Right forelimb (tissue), 1 donor: ENCODE measurements at places on chromosomes 7 and 10.
A peak's percentile ranks its signal among the peaks of the same experiment; 100 is the strongest.

GRCh38 chr7:113122744-113123143, 4.4 kb upstream of the SMIM30 start:
- no peak for DNase-seq

DNA sequence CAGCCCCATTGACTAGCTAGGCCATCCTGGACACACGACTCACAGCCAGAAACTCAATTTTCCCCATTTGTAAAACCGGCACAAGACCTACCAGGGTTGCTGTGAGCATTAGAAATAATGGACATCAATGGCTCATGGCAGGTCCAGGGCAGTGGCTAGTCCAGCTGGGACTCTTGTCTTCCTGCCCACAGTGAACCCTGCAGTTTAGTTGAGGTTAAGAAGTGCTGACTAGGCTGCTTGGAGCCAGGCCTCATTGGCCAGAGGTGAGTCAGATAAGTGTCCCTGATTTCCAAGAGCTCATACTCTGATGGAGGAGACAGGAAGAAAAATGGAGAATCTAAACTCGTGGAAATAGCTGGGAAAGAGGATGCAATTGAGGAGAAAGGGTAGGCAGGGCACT, 123.4 kb upstream of the ZNF92 start:
- DNase-seq: no peak

DNA sequence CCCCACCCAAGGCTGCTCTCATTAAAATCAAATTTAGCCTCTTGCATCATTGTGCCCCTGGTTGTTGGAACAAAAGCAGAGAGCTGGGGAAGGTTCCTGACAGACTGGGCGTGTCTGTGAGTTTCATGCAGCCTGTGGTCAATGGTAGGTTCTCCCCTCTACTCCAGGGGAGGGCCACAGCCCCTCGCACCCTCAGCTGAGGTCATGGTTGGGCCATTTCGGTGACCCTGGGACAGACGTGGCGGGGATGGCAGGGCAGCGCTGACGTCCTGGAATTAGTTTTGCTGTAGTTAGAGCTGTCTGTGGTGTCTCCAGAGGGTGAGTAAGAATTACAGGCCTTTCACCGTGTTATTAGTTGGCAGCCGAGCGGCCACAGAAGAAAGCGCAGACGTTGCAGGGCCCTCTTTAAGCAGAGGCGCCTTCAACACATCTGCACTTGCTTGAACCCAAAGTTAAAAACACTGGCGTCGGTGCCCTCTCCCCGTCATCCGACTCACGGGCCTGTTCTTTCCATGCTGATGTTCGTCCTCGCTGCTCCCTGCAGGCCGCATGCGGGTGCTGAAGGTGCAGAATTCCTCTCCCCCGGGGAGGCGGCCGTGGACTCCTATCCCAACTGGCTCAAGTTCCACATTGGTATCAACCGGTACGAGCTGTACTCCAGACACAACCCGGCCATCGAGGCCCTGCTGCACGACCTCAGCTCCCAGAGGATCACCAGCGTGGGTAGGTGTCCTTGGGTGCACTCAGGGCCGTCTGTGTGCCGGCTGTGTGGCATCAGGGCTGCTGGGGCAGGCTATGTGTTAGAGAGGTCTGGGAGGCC, 2.8 kb downstream of the FAM20C start:
- DNase-seq: no peak

DNA sequence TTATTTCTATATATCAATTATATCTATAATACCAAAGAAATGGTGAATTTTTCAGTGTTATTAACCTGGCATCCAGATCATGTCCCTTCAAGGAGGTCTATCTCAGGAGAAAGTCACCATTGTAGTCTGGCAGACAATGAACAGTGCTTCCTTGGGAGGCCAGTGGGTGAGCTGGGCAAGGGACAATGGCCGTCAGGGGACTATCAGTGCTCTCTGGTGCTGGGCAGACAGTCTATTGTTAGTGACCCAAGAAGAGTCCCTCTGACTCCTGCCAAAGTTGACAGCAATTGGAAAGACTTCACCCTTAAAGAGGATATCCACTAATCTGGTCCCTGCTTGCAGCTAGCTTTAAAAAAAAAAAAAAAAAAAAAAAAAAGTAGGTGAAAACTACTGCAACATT, 7.1 kb downstream of the JAZF1 start:
- no peak for DNase-seq

DNA sequence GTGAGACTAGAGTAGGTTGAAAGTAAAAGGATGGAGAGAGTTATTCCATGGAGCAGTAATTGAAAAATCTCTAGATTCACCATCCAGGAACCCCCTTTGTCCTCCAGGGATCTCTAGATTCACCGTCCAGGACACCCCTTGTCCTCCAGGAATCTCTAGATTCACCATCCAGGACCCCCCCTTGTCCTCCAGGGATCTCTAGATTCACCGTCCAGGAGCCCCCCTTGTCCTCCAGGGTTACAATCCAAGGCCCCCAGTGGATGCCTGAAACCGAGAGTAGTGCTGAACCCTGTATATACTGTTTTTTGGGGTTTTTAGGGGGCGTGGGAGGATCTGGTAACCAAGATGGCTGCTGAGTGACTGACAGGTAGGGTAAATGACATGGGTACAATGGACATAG, 38.3 kb upstream of the PPP2R2D start:
- DNase-seq: no peak

GRCh38 chr7:13920053-13920697, 69.3 kb downstream of the ETV1 start:
- DNase-seq: peak; percentile 85

GRCh38 chr7:12783421-12784095, 96.1 kb downstream of the ARL4A start:
- DNase-seq: no peak

- peak; percentile 53 for DNase-seq
These were observed 470.0 kb downstream of the SUGCT start for GRCh38 chr7:40604601-40605438.

- no peak for DNase-seq
These were observed 7.8 kb downstream of the ELMO1 start for GRCh38 chr7:37440738-37441385.

- DNase-seq: peak; percentile 55
These were observed 62.6 kb downstream of the ADK start for GRCh38 chr10:74213571-74214162.

DNA sequence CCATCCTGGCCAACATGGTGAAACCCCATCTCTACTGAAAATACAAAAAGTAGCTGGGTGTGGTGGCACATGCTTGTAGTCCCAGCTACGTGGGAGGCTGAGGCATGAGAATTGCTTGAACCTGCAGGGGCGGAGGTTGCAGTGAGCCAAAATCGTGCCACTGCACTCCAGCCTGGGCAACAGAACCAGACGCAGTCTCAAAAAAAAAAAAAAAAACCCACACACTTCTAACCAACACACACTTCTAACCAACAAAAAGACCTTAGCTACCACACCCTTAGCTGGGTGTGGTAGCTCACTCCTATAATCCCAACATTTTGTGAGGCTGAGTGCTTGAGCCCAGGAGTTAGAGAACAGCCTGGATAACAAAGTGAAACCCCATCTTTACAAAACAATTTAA, 33.9 kb upstream of the SPOCK2 start:
- no peak for DNase-seq

- no peak for DNase-seq
These were observed 54.0 kb downstream of the BRI3 start for GRCh38 chr7:98335411-98335977.

DNA sequence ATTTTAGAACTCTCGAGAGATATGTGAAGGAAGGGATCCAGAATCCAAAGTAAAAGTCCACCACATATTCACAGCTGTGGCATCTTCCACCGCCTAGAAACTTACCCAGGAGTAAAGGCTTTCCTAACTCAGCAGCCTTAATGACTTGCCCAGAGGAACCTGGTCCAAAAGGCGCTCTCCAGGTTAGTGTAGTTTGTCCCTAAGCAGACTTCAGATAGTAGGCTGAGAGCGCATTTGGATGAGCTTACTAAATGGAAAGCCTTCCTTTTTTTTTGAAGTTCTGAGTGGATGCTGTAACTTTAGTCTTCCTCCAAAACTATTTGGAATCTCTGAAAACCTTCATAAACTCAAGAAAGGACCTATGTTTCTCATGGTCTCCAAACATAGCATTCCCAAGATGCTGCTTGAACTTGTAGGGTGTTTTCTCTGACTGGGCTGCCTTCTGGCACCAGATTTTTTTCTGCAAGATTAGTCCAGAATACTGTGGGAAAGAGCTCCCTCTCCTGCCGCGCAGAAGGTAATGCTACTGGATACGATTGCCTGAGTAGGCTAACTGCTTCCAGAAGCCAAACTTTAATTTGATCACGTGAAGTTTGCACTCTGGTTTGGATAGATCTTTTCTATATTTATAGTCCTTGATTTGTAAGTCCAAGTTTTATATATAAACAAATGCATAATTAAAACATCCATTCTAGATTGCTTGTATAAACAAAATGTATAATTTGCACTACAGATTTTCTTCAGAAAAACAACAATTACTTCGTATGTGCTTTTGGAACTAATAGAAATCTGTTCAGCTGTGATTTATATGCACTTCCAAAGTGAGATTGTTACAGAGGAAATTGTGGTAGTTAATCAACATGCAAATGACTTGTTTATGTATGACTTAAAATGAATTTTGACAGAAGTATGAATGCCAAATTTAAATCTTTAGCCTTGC, 19.6 kb upstream of the GPR37 start:
- DNase-seq: peak; percentile 57

DNA sequence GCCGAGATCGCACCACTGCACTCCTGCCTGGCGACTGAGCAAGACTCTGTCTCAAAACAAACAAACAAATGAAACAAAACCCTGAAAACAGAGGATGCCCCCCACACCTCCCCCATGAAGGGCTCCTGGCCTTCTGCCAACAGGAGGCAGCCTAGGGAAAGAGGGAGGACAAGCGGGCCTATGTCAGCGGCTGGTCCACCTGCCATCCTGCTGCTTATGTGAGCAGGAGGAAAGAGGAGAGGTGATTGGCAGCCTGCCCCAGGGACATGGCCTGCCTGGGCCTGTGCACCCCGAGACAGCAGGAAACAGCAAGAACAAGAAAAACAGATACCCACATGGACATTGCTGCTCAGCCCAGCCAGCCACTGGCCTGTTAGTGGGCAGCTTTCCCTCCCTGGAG, 9.1 kb upstream of the ZNF316 start:
- DNase-seq: no peak

DNA sequence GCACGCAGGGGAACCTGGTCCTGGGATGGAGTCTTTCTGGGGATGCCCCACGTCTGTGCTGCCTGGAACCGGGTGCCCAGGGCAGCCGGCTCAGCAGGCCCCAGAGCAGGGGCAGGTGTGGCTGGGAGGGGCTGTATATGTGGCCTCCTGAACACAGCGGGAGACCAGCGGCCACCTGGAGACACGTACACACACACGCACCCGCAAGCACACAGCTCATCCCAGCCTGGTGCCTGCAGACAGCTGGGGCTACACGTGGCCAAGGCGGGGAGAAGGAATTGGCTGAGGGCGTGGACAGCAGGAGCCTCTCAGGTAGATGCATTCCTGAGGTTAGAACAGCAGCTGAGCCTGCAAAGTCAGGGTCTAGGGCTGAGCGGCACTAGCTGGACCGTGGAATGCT, 14.0 kb downstream of the ADAM8 start:
- no peak for DNase-seq

- DNase-seq: no peak
These were observed 4.3 kb upstream of the CALU start for GRCh38 chr7:128734890-128735289.

GRCh38 chr10:21272643-21273399, 252.7 kb downstream of the SKIDA1 start:
- no peak for DNase-seq

DNA sequence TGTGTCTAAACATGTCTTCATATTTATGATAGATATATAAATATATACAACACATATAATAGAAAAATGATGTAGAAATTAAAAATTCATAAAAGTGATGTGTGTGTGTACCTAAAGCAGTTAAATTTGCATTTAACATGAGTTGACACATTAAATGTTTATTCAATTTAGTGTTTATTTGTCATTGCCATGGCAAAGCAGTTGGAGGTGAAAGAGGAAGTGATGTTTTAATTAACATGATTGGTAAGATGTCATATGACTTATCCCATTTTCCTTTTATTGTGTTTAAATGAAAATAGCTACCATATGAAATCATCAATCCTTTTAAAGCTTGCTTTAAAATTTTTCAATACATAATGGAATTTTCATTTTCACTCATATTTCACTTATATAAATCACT, 452.6 kb downstream of the SUGCT start:
- DNase-seq: no peak

DNA sequence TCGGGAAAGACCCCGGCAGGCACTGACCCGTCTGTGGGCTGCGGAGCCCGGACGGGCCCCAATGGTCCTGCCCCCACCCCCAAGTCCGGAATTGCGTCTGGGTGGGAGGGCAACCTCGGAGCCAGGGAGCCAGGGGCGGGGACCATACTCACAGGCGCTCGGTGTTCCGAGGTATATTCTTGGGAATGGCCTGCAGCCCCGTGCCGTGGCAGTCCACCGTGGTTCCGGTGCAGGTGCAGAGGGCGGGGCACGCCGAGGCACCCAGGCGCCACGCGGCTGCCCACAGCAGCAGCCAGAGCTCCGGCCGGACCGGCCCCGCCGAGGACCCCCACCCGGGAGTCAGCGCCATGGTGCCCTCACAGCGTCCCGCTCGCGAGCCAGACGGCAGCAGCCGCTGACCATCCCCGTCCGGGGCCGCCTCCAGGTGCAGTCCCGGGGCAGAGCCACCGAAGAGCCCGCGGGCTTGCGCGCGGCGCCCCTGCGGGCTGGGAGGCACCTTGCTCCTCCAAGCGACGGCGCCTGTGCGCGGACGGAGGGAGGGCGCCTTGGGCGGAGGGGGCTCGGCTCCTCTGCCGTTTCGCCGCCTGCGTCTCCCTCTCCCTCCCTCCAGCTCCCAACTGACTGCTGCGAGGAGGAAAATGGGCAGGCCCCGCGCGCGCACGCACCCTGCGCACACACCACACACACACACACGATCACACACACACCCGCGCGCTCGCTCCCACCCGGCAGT, at the start of gene SLIT1:
Gene SLIT1, minus strand, starts transcription at position 634 of the 733 bp plus-strand sequence. Its CDS starts 285 bp downstream, at position 349.
- no peak for DNase-seq

GRCh38 chr10:46096446-46096845, 50.4 kb upstream of the MSMB start:
- DNase-seq: no peak

- no peak for DNase-seq
These were observed 100.2 kb upstream of the PRSS58 start for GRCh38 chr7:142357953-142358520.

DNA sequence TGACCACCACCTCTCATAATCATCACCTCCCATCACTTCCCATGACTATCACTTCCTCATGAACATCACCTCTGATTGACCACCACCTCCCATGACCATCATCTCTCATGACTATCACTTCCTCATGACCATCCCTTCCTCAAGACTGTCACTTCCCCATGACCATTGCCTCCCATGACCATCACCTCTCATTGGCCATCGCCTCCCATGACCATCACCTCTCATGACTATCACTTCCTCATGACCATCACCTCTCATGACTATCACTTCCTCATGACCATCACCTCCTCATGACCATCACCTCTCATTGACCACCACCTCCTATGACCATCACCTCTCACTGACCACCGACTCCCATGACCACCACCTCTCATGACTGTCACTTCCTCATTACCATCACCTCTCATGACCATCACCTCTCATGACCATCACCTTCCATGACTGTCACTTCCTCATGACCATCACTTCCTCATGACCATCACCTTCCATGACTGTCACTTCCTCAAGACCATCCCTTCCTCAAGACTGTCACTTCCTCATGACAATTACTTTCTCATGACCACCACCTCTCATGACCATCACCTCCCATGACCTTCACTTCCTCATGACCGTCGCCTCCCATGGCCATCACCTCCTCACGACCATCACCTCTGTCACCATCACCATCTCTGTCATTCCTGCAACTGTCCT, 51.6 kb downstream of the PDGFA start:
- DNase-seq: no peak

- DNase-seq: no peak
These were observed 87.5 kb upstream of the ZNF92 start for GRCh38 chr7:65285906-65286864.

GRCh38 chr10:113720386-113720785, 31.1 kb upstream of the PLEKHS1 start:
- no peak for DNase-seq
